ENCODE measurements at places on chromosomes 1 and 21.

DNA sequence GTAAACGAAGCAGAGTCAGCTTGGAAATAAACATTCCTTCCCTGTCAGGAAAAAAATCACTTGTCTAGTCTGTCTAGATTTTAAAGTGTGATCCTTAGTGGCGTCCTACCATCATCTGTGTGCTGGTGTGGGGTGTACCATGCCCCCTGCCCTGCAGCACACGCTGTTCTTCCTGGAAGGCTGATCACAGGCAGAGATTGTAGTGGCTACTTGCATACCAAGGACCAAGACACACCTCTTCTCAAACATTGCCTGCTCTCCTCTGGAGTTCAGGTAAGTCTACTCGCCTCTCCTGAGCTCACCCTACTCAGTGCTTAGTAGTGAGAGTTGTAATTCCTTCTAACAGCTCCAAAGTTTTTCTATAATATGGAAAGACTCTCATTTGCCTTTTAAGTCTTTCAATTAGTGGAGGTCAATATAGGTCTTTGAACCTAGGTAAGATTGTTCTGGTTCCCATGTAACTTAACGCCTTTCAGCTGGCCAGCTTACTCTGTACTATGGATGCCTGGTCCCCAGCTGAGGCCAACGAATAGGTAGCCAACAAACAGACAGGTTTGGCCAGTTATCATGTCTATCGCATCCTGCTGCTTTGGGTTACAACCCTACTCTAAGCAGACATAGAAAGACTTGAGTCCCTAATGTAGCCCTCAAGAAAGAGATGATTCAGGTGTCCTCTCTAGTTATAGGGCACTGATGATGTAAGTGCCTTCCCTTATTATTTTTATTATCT, 55.4 kb downstream of the XCL1 start:
- DNase-seq: no peak

GRCh38 chr1:156033011-156033410, 12.3 kb upstream of the SSR2 start:
- no peak for DNase-seq

DNA sequence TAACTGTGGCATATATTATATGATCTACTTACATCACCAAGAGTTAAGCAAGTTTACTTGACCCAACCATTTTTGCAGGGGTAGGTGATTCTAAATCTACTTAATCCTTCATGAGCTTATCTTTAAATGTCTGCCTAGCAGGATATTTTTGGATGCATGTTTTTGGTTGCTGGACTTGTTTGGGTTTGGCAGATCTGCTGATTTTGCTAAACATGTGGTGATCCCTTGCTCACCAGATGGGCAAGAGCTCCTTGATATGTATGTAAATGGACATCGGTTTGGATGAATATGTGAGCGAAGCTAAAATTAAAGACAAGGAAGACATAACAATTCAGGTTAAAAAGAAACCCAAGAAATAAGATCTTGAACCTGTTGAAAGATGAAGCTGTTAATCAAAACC, 36.7 kb downstream of the FMN2 start:
- DNase-seq: no peak

GRCh38 chr1:207088701-207089626, at the start of gene C4BPB:
C4BPB (plus strand) TSS chr1:207088860; CDS start chr1:207089532, 672 bp downstream.
- DNase-seq: no peak

DNA sequence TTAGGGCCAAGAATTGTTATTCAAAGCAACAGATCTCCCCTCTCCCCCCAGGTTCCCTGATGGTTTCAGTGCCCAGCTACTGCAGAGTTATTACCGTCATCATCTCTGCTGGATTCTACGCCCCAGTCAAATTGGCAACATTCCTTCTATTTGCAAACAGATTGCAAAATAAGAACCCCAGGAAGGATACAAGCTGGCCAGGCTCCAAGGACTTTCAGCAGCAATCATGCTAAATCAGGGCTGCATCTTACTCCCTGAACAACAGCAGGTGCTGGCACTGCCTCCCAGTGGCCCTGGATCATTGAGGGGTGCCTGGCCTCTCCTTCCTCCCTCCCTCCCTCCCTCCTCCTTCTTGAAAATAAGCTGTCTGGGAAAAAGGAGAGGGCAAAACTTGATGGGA, 521.6 kb upstream of the BEND5 start:
- no peak for DNase-seq

DNA sequence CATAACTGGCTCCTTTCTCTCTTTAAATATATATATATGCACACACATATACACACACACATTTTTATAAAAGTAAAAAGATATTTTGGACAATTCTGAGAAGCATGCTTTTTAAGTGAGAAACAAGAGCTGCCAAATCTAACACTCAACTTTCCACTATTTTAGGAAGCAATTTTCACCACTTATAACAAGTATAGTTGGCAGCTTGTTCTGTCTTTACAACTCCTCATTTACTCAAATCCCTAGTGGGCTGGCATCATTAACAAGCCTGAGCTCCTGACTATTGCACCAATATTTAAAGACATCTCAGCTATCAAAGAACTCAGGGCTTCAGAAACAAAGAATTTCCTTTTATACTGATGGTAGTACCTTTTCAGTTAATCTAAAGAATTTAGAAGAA, 76.6 kb downstream of the RAB3GAP2 start:
- DNase-seq: no peak

GRCh38 chr1:230708631-230709580, 5.0 kb downstream of the AGT start:
- DNase-seq: no peak

DNA sequence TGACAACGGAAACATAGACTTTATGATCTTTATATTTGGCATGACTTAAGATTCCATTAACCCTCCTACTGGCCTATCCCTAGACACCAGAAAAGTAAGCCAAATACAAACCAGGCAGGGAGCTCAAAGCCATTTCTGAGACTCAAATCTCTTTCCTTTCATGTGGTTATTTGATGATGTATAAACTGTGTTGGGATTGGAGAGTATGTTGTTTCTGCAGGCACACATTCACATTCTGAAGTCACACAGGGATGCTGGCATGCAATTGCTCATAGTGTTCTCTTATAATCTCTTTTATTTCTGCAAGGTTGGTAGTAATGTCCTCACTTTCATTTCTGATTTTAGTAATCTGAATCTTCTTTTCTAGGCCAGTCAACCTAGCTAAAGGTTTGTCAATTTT, 5.8 kb downstream of the ZMYND12 start:
- DNase-seq: no peak

GRCh38 chr1:62250126-62250726, 55.6 kb downstream of the L1TD1 start:
- no peak for DNase-seq

DNA sequence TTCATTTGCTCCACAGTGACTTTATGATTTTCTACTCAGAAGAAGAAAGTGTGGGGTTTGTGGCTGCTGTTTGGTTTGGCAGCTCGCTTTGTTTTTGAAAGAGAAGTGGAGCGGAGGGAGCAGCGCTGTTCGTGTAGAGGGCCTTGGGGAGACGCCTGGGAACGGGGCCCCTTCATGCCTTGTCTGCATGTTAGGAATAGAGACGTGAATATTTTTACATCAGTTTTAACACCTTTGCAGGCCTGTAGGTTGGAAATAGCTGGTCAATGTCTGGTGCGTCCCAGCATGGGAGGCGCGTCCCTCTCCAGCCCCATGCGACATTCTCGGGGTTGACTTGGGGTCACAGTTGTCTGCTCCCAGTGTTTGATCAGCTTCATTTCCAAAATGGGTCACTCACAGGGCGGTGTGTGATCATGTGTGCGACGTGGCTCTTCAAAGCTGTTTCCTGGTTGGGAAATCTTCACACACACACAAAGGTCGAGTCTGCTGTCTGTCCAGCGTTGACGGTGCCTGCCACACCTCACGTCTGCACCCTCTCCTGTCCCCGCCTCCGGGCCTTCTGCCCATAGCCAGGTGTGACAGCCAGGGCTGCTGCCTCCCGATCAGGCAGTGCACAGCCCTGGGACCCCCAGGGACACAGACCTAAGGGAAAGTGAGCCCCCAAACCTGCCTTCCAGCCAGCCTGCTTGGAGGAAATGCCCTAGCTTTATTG, 149.2 kb downstream of the PSMG1 start:
- no peak for DNase-seq

Data from stimulated activated CD8-positive, alpha-beta memory T cell treated with anti-CD3 and anti-CD28 coated beads, Interleukin-2, amount 100 ng/mL, for 48 hours (primary cell).